ENCODE measurements at places on chromosomes 3 and 15. TPM values are rescaled to one million over a fixed set of nuclear protein-coding genes. Genes with fewer than 3 reads are reported as not detected.

DNA sequence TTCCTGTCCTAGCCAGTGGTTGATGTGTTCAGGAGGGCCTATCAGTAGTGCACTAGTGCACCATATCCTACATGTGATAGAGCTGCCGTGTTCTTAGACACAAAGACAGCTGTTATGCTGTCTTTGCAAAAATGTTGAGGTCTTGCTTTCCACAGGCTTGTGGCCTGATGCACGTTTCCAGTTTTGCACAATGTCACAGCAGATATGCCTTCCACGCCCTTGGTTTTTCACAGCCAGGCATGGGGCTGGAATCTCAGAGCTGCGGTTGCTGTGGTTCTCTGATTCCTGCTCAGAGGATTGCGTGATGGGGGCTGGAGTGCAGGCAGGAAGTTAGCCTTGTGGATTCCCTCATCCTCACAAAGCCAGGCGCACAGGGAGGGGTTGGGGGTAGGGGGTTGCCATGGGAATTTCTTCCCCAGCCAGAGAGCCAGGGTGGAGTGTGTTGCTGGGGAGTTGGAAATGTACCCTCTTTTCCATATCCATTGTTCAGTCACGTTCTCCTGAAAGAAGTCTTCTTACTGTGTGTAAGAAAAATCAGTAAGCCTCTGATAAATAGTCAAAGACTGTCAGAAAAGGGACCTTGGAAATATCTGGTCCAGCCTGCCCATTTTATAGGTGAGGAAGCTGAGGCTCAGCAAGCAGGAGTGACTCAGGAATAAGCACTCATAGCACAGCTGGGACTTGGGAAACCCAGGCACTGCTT is 79.4 kb downstream of the SMAD3 start:
- H3K4me1 ChIP-seq, result peaks cover 54% of the 10 kb centered on the region
- peaks cover 2% of the 10 kb centered on the region for H3K27me3 ChIP-seq
- no peak overlapping the region for H3K4me3 ChIP-seq
- peaks cover 5% of the 10 kb centered on the region for H3K36me3 ChIP-seq
- no peak for DNase-seq

GRCh38 chr3:141367038-141367730 is 1.1 kb upstream of the ZBTB38 start:
- DNase-seq, result no peak
- H3K27me3 ChIP-seq, result peaks cover 4% of the 10 kb centered on the region
- peaks cover 2% of the 10 kb centered on the region for H3K36me3 ChIP-seq

- H3K27ac ChIP-seq, result no peak overlapping the region
- no peak for DNase-seq
- H3K4me1 ChIP-seq, result no peaks in the 10 kb centered on the region
- peaks cover 10% of the 10 kb centered on the region for H3K27me3 ChIP-seq
- H3K36me3 ChIP-seq, result no peaks in the 10 kb centered on the region
Observed at GRCh38 chr3:178714925-178715832, 178.9 kb downstream of the KCNMB2 start.

GRCh38 chr3:121995161-121996137 is 26.6 kb downstream of the ILDR1 start:
- peaks cover 3% of the 10 kb centered on the region for H3K36me3 ChIP-seq
- no peak for DNase-seq
- peaks cover 26% of the 10 kb centered on the region for H3K4me1 ChIP-seq
- no peak overlapping the region for H3K4me3 ChIP-seq

BNC1 gene
- not detected for total RNA-seq

DNA sequence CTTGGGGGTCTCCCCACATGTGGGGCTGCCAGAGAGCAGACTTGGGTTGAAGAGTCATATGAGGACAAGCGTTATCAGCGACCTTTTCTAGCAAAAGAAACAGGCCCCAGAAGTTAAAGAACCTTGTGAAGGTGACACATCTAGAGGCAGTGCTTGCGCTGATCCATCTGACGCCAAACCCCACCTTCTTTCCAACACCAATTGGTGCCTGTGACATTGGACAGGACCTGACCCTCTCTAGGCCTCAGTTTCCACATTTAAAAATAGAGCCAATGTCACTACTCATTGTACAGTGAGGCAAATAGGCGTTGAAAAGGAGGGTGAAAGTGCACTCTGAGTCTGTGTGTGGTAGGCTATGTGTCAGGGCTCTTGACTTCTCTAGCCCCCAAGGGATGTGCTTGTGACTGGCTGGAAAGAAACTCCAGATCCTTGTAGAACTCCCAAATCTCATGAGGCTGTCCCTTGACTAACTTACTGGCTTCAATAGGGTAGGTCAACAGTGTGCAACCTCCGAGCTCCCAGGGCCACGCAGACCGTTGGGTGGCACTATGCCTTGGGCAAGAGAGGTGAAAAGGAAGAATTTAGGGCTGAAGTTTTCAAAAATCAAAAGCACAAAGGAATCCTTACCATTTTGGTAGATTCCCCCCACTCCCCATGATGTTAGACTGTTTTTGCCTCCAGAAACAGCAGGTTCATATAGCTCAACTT is 666 bp upstream of the FAM219B start:
- peaks cover 21% of the 10 kb centered on the region for H3K36me3 ChIP-seq
- peaks cover 21% of the 10 kb centered on the region for H3K4me1 ChIP-seq
- H3K4me3 ChIP-seq, result peak overlapping the region; percentile 85
- no peak for DNase-seq
- H3K27me3 ChIP-seq, result no peaks in the 10 kb centered on the region
- peak overlapping the region; percentile 84 for H3K27ac ChIP-seq

GRCh38 chr3:153394017-153394416 is 232.0 kb downstream of the RAP2B start:
- H3K27me3 ChIP-seq, result no peaks in the 10 kb centered on the region
- no peak overlapping the region for H3K4me3 ChIP-seq
- peaks cover 3% of the 10 kb centered on the region for H3K4me1 ChIP-seq
- peaks cover 2% of the 10 kb centered on the region for H3K36me3 ChIP-seq

DNA sequence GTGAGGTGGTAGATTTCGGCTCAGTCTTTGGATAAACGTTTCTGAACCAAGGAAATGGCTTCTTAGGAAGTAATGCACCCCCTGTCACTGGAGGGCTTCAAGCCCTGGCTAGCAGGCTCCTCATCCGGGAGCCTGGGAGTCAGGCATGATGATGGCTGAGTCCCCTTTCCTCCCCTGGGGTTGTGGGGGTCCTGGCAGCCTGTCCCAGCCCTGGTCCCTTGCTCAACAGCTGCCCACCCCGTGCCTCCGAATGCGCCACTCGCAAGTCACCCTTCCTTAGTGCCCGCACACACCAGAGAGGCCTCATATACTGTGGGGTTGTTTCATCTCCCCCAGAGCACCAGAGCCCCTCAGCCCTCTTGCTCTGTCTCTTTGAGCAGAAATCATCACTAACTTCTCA is 48.2 kb downstream of the BDH1 start:
- H3K27me3 ChIP-seq, result no peaks in the 10 kb centered on the region
- no peak overlapping the region for H3K4me3 ChIP-seq
- H3K4me1 ChIP-seq, result peaks cover 3% of the 10 kb centered on the region
- DNase-seq, result no peak
- peaks cover 4% of the 10 kb centered on the region for H3K36me3 ChIP-seq
- no peak overlapping the region for H3K27ac ChIP-seq

GRCh38 chr15:77901921-77902750 is 175.4 kb downstream of the TBC1D2B start:
- DNase-seq, result peak; percentile 21
- no peak overlapping the region for H3K4me3 ChIP-seq
- H3K27me3 ChIP-seq, result no peaks in the 10 kb centered on the region

GRCh38 chr3:139585820-139586219 is 46.3 kb upstream of the RBP1 start:
- H3K4me3 ChIP-seq, result no peak overlapping the region
- no peak overlapping the region for H3K27ac ChIP-seq
- no peaks in the 10 kb centered on the region for H3K27me3 ChIP-seq
- no peaks in the 10 kb centered on the region for H3K36me3 ChIP-seq

DNA sequence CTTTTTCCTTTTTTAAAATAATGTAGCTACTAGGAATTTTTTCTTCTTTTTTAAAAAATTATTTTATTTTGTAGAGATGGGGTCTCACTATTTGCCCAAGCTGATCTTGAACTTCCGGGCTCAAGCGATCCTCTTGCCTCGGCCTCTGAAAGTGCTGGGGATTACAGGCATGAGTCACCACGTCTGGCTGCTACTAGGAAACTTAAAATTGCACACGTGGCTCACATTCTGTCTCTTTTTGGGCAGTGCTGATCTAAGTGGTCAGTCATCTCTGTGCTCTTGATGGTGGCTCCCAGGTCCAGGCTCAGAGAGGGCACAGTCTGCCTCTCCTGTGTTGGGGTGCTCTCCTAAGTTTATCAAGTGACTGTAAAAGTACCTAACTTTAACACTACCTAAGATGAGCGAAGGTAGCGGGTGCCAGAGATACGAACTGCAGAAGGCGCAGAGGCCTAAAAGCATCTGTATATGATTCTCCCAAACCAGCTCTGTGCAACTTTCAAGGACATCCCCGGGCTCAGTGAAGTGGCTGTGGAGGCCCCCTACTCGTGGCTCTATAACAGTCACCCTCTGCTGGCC is 52.9 kb upstream of the SEC13 start:
- no peak overlapping the region for H3K4me3 ChIP-seq
- no peaks in the 10 kb centered on the region for H3K4me1 ChIP-seq
- H3K36me3 ChIP-seq, result no peaks in the 10 kb centered on the region
- peaks cover 29% of the 10 kb centered on the region for H3K27me3 ChIP-seq

DNA sequence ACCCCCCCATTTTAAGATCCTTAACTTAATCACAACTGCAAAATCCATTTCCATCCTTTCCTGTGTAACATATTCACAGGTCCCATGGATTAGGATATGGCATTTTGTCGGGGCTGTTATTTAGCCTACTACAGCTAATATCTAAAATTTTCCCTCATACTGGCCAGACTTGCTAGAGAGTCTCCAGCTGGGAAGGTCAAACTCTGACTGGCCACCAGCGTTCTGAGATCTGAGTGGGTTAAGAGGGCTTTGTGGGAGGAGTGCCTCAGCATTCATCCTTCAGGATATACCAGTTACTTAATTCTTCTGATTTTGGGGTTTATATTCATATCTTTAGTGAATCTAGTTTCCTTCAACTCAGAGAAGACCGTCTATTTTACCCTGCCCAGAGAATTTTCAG is 17.7 kb downstream of the TM4SF18 start:
- no peaks in the 10 kb centered on the region for H3K36me3 ChIP-seq
- no peak overlapping the region for H3K27ac ChIP-seq
- H3K4me3 ChIP-seq, result no peak overlapping the region

GRCh38 chr15:100769043-100769974 is 110.3 kb upstream of the ALDH1A3 start:
- H3K27ac ChIP-seq, result no peak overlapping the region
- no peak overlapping the region for H3K4me3 ChIP-seq
- no peaks in the 10 kb centered on the region for H3K4me1 ChIP-seq
- no peak for DNase-seq
- no peaks in the 10 kb centered on the region for H3K27me3 ChIP-seq
- no peaks in the 10 kb centered on the region for H3K36me3 ChIP-seq

Data from activated naive CD8-positive, alpha-beta T cell treated with anti-CD3 and anti-CD28 coated beads, Interleukin-2, amount 10 ng/mL, durations not matched to agents 7 days and 5 days (primary cell).